HuH-7 (cell line): ENCODE measurements at places on chromosomes 16 and 17.

GRCh38 chr16:28974007-28974436, 556 bp upstream of the SPNS1 start:
- DNase-seq: peak; percentile 79

DNA sequence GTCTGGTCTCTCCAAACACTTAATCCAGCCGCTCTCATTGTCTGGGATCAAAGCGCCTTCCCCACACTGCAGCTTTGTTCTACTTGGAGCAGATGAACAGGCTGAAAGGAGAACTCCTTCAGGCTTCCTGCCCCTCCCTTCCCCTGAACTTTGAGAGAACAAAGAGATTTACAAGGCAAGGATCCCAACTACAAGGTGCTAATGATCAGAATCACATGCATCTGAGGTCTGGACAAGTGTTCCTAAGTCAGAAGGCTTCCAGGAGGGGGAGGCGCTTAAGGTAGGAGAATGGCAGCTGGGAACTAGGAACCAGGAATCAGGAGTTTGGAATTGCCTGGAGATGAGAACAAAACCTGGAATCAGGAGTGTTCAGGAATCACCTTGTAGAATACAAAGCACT, 606.3 kb upstream of the CDH11 start:
- no peak for DNase-seq

DNA sequence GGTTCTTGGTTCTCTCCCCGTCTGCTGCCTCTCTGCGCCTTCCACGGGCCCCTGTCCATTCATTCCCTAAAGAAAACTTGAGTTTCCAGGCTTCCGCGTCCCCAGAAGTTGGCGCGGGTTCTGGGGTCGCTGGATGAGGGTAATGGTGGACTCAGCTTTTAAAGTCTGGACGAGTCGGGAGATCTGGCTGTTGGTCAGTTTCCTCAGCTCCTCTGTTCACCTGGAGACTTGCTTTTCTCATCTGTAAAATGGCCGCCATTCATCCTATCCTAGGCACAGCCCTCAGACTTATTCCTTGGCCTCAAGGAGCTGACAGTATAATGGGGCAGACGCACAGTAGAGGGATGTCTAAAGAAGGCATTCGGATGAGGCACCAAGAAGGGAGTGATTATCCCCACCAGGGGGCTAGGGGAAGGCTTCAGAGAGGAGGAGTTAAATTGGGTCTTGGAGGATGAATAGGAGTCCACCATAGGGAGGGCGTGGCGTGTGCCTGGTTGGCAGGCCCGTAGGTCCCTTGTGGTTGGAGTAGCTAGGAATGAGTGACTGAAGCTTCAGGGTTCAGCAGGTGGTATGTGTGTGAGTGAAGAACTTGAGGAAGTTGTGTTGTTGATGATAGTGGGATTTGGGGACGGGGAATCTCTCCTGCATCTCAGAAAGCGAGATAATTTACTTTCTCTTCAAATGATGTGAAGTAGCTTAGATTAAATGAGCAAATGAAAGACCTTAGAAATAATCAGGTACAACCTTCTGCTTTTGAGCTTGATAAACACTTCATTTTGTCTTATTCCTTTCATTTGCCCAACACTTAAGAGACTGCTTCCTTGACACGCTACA, 652 bp downstream of the VPS35L start:
- no peak for DNase-seq

DNA sequence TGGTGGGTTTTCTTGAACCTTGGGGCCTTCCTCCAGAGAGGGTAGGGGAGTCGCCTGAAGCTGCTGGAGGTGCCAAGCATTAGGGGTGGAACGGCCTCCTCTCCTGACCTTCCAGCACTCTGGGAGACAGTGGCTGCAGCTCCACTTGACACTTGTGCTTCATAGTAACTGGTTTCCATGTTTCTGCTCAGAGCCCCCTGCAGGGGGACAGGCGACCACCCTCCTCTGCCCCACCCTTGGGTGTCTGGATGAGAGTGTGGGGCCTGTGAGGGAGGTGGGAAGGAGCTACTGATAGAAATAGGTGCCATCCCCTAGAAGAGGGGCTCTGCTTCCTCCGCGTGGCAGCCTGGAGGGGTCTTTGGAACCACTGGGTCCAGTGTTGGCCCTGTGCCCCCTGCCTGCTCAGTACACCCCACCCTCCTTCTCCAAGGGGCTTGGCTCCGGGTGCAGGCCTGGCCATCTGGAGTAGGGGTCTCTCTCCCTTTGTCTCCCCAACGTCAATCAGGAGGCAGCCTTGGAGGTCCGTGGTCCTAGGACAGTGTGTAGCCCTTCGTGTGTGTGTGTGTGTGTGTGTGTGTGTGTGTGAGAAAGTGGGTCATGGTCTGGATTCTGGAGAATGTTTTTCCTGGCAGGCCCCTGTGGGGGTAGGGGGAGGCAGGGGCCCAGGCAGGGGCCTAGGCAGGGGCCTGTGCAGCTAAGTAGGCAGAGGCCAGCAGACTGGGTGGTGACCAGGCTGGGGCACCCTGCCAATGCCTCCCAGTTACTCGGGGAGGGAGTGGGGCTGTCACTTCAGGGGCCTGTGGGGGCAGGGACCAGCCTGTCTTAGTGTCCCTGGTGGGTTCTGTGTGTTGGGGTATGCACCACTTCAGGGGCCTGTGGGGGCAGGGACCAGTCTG, 4.9 kb downstream of the LASP1 start:
- no peak for DNase-seq

GRCh38 chr17:10309003-10309974, 63.5 kb downstream of the MYH13 start:
- no peak for DNase-seq

DNA sequence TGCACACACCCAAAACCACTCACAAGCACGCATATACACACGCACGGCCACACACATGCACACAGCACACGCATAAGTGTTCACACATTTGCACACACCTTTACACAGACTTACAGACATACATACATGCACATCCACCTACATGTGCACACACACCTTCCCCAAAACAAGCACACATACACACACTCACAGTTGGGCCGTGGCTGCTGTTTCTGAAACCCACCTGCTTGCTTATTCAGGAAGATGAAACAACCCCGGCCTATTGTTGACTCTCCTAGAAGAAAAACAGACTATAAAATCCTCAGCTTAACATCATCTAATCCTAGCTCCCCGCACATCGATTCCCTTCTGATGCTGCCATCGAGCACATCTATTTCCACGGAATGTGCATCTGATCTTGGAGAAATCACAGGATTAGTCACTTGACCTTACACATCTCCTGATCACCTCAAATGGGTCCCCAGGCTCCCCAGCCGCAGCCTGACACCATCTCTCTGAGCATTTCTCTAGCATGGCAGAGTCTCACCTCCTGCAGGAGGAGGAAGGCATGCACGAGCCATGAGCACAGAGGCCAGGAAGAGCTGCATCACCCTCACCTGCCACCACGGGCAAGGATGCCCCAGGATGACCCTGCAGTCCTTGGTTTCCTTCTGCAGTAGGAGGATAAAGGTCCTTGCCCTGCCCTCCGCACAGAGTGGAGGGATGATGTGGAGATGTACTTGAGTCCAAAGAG, 105.8 kb upstream of the CDH5 start:
- no peak for DNase-seq

GRCh38 chr16:2704983-2705275, 15.1 kb downstream of the PRSS27 start:
- DNase-seq: no peak

GRCh38 chr17:19339341-19339815, 23.1 kb downstream of the B9D1 start:
- DNase-seq: no peak

GRCh38 chr17:47846716-47847340, 4.1 kb downstream of the SP6 start:
- DNase-seq: no peak

GRCh38 chr17:56594320-56595107, 1.0 kb downstream of the NOG start:
- peak; percentile 44 for DNase-seq

- DNase-seq: no peak
Measured at GRCh38 chr17:2963332-2964027, 99.9 kb downstream of the OR1D5 start.
